CD4-positive, alpha-beta T cell treated with Interleukin-15 for 1 hour (primary cell): ENCODE measurements at places on chromosomes 4 and X.

DNA sequence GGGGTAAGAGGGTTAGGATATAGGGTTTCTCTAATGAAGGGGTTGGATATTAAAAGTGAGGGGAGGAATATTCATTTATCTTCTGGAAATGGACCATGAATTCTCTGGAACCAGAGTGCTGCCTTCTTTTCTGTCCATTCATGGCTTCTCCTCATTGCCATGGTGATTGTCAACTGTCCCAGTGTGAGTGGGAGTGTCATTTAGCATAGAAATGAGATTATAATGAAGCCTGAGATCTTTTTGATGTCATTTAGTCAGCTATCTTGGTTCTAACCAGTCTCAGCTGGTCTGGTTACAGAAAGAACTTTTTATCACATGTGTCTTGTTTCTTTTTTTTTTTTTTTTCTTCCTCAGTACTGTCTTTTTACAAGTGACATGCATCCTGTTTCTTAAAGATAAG lies 497.3 kb upstream of the PITX2 start:
- no peak for DNase-seq

DNA sequence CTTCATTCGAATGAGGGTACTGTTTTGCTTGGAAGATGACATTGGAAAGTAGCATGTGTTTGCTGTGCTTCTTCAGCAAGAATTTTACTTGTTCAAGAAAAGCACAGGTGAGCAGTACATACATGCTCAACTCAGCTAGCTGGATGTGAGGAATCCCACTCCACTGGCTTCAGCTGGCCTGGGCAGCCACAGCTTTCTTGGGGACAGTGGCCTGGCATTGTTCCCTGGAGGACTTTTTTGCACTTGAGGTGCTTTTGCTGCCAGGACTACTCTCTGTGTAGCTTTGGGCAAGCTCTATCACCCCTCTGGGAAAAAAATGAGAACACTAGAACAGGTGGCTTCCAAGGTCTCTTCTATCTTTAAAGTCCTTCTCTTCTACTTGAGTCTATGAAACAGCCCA lies 184.3 kb downstream of the LDB2 start:
- no peak for DNase-seq

GRCh38 chr4:11470438-11471045 lies 41.8 kb upstream of the HS3ST1 start:
- DNase-seq = no peak

DNA sequence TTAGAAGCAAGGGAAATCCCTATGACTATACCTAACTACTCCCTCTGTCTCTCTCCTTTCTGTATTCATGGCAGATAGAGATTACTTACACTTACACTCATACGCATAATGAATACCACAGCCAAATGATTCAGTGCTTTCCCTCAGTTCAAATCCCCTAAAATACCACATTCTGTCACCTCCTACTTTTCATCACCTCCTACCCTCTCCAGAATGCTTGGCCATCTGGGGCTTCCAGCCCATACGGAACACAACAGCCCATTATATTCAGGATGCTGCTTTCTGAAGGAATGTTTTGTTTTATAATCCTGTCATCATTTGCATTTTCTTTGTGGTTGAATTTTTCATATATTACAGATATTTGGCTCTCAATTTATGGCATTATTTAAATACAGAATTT lies 361.6 kb downstream of the GRIA2 start:
- DNase-seq = no peak

- DNase-seq = no peak
Measured at GRCh38 chr4:42618023-42618422, 38.9 kb downstream of the ATP8A1 start.

GRCh38 chr4:137422666-137423065 lies 109.6 kb downstream of the PCDH18 start:
- no peak for DNase-seq

GRCh38 chrX:73765776-73766430 lies 202.9 kb downstream of the CHIC1 start:
- DNase-seq = no peak

DNA sequence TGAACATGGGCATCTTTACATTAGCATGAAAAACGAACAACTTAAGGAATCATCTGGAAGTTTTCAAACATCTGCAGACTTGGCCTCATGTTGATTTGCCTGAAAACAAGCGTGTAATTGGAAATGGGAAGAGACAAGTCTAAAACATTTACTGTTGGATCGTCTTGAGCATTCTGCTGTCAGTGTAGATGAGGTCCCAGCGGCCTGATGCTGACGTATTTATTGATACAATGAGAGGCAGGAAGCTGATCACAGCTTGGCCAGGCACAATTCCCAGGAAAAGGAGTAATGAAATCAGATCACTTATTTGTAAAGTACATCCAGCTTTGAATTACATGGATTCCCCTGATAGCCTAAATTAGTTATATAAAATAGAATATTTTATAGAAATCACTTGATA lies 210.6 kb downstream of the CLCN4 start:
- DNase-seq = no peak

DNA sequence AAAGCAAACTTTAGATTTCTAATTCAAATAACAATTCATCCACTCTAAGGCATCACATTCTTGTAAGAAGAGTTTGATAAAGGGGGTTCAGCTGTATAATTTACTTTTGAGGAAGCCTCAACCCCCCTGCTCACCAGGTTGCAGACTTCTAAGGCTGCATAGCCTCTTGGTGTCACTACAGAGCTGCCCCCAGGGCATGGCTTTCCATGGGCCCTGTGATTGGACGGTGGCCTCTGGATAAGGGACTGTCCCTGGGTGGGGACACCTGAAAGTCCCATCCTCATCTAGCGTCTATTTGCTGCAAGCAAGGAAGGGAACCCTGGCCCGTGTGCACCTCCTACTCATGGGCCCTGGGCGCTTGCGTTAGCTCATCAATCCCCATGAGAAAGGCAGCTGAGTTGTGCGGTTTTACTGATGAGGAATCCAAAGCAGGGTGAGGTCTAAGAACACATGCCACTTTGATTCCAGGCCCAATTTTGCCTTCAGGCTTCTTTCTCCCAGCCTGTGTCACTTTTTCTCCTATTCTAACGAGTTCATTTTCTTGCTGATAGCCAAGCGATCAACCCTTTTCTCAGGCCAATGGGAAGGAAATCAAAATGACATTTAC lies 51.8 kb downstream of the SCML1 start:
- no peak for DNase-seq

GRCh38 chr4:7312691-7313090 lies 120.4 kb downstream of the SORCS2 start:
- no peak for DNase-seq

GRCh38 chrX:866441-866990 lies 235.9 kb downstream of the SHOX start:
- no peak for DNase-seq

DNA sequence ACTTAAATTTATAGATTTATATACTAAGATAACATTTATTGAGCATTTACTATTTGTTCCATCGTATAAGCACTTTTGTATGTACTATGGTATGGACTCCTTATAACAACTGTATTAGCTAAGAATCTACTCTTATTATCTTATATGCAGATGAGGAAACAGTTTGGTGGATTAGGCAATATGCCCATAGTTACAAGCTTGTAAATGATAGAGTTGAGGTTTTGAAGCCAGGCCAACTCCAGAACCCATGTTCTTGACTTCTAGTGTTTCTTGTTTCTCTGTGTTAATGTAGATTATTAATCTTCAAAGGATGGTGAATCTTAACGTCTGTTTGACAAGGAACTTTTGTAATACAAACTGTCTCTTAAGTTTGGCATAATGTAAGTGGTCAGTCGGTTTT lies 71.3 kb downstream of the STIM2 start:
- DNase-seq = no peak

GRCh38 chr4:153512952-153513500 lies 46.9 kb downstream of the TMEM131L start:
- DNase-seq = no peak

- DNase-seq = no peak
Measured at GRCh38 chrX:29299684-29300083, 712.4 kb downstream of the IL1RAPL1 start.

GRCh38 chrX:99371976-99372595 lies 1038.0 kb downstream of the PCDH19 start:
- no peak for DNase-seq

DNA sequence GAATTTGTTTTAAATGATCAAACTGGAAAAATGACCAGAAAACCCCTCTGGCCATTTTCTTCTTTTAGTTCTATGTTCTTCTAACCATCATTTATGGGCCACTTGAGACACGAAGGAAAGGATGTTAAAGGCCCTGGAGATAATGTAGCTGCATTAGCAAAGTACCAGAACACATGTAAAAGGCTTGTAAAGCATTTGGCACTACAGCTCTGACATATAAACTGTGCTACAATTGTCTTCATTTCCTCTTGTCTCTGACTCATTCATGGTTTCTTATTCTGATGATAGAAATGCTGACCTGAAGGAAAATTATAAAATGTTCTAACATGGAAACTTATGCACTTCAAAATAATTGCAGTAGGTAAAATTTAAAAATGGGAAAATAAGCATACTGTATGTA lies 388.7 kb downstream of the FAT4 start:
- DNase-seq = no peak

DNA sequence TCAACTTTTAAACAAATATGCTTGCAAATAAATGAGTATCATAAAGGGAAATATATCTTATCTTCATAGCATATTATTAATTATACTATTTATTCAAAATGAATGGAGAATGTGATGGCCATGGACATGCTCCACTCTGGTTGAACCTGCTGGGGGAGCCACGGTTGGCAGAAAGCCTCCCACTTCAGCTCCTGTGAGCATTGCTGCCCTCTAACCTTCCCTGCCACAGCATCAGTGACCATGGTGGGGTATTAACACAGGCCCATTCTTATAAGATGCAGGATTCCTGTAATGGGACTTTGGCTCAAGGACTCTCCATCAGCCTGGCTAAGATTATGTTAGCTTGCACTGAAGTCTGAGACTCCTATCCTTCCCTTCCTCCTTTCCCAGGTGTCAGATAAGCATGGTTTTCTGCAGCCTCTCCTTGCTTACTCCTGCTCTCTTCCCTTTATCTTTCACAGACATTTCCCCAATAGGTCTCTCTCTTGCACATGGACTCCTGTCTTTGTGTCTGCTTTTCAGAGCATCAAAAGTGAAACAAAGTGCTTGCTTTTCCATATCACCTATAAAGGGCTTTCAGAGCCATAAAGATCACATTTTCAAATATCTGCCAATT lies 4.9 kb upstream of the ABRAXAS1 start:
- no peak for DNase-seq

DNA sequence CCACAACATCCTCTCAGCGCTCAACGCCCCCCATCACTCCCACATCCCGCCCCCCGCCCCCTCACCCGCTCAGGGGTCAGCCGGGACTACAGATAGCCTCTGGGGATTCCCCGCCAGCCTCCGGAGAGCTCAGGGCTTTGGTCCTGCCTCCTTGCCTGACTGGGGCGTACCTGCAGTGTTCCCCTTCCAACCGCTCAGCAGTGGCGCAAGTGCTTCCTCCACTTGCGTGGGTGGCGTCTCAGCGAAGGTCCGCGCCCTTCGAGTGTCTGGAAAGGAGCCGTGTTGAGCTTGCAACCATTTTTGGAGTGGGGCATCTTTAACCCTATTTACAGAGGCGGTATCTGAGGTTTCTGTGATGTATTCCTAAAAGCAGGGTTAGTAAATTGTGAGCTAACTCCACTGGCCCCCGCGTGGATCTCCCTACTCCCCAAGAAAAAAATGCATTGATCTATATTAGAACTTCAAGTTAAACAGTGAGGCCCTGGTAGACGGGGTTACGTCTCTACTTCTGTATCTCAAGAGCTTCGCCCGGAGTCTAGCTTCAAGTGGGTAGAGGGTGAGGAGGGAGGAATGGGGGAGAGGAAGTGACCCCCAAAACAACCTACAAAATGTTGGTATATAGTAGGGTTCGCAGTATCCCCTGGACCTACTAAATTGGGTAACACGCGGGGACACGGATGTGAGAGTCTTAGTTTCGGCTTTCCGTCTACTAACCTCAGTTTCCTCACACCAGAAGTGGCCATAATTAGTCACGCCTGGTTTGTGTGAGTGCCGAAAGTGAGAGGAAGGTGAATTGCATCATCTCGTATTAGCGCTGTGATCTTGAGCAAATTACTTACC lies 16.1 kb downstream of the NKX3-2 start:
- DNase-seq = no peak

GRCh38 chr4:86181585-86181984 lies 178.3 kb downstream of the MAPK10 start:
- no peak for DNase-seq

DNA sequence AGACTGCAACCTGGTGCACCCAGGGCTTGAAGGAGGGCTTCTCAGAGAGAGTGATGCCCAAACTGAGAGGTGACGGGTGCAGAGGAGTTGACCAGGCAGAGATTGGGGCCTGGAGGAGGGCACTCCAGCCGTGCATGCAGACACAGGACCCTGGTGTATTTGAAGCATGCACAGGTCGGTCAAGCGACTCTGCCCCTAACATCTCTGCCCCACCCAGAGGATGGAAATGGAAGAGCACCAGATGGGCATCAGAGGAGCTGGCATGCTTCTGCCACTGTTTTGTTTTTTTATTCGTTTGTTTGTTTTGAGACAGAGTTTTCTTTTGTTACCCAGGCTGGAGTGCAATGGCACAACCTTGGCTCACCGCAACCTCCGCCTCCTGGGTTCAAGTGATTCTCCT lies 320.9 kb downstream of the EVC2 start:
- no peak for DNase-seq

DNA sequence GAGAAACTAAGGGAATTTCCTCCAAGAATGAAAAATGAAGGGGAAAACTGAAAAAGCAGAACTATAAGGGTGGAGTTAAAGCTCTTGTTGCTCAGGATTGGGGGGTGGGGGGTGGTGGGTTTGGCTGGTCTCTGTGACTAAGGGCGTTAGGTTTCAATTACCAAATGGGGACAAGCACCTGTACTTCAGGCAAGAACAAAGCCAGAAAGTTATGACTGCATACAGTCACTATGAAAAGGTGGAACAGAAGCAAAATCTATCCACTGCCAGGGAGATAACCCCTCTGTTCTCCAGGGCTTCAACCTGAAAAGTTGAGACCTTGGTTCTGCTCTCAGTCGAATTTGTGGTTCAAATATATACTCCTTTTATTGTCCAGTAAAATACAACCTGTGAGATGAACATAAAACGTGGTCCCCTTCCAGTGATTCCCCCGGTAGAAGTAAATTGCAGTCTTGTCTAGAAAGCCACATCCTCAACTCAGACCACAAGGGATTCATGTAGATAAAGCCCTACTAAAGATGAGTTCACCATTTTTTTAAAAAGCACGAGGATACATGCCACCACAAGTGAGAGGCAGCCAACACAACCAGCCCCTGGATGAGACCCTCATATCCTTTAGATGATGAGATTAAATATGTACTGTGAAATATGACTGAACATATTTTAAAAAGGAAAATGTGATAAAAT lies 257.1 kb upstream of the RPS6KA3 start:
- no peak for DNase-seq

DNA sequence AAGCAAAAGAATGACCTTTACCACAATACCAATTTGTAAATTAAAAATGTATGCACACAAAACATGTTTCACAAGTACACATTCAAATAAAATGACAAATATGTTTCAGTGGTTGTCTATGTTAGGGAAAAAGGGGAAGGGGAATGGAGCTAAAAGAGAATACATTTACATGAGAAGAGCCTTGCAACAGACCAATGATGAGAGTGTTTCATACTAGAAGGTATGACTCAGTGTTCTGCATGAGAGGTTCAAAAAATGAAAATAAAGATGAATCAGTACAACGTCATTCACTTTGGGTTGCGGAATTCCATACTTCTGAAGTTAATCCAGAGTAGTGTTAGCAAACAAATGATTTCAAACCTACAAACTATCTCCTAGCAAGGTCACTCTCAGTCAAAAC lies 51.7 kb downstream of the RPGR start:
- DNase-seq = no peak

GRCh38 chr4:104205116-104205515 lies 289.6 kb downstream of the CXXC4 start:
- DNase-seq = no peak
